ENCODE measurements at places on chromosomes 3 and 15.

DNA sequence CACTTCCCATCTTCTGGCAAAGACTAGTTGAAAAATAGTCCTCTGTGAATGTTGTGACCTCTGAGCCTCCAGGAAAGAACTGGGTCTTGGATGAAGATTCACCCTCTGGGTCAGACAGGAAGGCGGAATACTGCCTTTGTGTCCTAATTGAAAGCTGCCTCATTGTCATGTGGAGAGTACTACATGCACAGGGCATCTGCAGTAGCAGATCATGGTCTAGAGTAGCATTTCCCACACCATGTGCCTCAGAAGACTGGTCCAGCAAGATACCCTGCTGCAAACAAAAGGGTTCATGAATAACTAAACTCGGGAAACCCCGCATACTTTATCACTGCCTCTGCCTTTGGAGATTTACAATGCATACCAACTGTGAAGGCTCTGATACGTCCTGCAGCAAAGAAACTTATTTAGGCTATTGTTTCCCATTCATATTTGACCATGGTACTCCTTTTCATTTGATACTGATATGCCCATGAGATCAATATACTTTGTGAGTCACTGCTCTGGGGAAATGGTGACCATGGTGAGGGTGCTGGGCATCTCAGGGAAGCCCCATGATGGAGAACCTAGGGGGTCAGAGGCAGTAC is 22.7 kb downstream of the IRAK2 start:
- no peak for DNase-seq

DNA sequence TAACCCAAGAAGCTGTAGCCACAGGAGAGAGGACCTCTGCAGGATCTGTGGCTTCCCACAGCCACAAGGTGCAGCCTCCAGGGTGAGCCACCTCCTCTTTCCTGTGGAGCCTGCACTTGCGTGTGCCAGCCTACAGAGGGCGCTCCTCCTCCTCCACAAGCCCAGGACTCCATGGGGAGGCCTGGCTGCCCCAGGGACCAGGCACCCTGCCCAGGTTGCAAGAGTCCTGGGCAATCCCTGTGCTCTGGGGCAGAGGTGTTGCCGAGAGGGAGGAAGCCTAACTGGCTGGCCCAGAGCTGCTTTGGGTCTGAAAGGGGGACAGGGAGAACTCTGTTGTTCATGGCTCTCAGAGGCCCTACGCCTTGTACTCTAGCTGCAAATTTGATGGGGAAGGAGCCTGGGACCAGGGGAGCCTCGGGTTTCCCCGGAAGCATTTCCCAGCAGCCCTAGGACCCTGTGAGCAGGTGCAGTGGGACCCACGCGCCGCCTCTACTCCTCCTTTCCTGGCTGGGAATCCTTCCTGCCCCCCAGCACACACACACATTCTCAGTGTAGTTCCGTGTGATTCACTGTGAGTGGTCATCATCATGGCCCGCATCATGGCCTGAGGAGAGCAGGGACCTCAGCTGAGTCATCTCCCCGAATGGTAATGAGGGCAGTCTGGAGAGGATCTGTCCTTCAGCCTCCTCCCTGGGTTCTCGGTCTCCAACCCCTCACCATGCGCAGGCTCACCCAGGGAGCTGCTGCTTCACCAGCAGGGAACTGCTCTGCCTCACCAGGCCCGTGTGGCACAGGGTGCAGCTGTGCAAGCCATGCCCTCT is 24.3 kb downstream of the TBC1D21 start:
- no peak for DNase-seq

- no peak for DNase-seq
These were observed 25.8 kb downstream of the TMEM43 start for GRCh38 chr3:14150491-14151230.

GRCh38 chr3:44179246-44179645 is 62.4 kb upstream of the TOPAZ1 start:
- DNase-seq = no peak

- DNase-seq = no peak
These were observed 429 bp upstream of the LOXL1 start for GRCh38 chr15:73925848-73926218.

- no peak for DNase-seq
These were observed 6.0 kb upstream of the ONECUT1 start for GRCh38 chr15:52796228-52796521.

DNA sequence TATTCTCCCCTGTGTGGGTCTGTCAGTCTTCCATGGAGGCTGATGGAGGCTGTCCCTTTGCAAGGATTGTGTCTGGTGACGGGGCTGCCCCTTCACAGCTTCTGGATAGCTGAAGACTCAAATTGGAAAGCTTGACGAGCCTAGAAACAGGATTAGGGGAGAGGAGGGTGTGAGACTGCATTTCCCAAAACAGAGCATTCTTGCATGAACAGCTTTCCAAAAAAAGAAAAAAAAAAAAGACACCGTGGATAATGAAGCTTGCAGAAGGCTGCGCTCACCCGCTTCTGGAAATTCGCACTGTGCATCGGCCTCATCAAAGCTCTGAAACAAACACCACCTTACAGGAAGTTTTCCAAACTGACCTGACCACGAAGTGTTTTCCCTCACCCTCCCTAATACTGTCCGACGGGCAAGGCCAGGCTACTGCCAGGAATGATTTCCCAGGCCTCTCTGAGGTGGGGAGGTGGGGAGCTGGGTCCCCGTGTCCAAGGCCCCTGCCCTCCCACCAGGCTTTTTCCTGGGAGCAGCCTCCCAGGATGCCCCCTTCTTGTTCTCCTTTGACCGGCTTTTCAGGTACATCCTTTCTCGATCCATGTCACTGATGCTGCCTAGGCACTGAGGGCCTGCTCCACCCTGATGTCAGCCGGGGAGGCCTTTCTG is 24.9 kb upstream of the MUC4 start:
- no peak for DNase-seq

DNA sequence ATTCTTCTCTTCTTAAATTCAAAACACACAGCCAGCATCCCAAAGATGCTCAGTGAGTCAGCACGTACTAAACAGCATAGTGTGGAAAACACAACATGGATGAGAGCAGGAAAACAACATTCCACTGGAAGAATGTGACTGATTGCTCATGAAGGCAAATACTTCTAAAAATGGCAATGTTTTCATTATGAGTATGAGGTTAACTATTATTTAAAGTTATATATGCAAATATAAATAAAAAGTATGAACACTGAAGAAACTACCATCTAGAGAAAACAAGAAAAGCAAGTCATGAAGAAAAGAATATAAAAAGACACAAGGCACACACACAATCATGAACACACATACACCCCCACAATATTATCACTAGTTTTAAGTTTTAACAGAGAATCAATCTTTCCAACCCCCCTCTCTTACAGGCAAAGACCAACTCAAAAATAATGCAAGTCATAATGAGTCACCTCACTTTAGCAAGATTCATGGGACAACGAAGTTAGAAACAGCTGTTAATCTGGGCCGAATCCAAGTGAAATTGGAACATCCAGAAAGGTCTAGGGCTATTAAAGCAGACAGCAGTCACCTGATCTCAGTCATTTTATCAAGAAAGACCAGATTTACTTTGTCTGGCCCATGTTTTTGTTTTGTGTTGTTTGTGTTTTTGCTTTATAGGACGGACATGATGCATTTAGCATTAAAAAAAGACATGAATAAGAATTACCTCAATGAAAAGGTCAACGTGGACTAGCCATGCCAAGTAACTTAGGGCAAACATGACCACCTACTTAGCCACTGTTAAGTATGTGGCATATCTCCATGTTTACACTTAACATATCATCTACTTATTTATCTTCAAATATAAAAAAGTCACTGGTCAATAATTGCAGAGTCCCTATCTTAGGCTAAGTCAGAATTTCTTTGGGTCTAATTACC is 18.1 kb downstream of the GBE1 start:
- no peak for DNase-seq

DNA sequence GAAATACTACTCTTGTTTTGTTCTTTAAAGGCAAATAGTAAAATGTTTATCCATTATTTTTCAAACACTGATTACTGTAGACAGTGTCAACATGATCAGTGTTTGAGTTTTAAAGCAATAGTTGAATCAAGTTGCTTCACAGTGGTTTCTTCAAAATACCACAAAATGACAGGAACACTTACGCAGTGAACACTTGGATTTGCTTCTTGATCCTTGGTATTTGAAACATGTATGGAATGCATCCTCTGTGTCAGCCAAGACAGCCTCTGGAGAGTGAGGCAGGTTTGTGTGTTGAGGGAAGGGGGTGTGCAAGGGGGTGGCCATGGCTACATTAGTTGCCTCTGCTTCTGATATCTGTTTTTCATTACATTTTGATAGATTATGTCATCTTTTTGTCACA is 413.0 kb downstream of the RBMS3 start:
- no peak for DNase-seq

Data from activated B cell treated with CpG ODN at 0.5 μM for 24 hours (primary cell).